ENCODE measurements at places on chromosomes 5 and 9.

- no peak for DNase-seq
Measured at GRCh38 chr9:36898431-36899020, 135.5 kb downstream of the PAX5 start.

DNA sequence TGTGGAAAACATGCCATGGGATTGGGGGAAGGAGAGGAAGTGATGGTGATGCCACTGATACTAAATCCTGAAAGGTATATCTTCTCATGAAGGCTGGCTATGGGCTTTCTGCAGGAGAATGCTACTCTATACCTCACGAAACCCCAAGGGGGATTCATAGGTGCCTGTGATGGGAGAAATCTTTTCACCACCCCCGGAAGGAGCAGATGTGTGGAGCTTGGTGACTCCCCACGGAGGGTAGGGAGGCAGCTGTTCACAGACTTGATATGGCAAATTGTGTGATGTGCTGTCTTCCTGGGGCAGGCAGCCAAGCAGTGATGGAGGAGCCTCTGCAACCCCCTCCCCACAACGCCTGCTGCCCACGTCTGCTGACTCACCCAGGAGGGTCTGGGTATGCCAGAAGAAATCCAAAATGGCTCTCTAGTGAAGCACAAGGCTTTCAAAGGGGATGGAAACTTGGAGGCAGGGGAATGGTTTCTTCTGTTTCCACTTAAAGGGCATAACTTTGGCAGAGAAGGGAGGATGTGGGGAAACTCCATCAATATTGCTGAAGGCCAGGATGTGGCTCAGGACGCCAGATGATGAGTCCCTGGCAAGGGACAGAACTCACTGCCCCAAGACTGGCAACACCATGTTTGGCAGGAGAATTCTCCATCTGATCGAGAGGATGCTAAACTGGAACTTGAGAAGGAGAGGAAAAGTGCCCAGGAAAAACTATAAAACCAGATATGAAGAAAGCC, 188.3 kb downstream of the GABBR2 start:
- no peak for DNase-seq

GRCh38 chr9:116543731-116544400, 143.2 kb upstream of the TRIM32 start:
- DNase-seq: no peak

- DNase-seq: no peak
Measured at GRCh38 chr5:155676967-155677366, 650.0 kb upstream of the SGCD start.

DNA sequence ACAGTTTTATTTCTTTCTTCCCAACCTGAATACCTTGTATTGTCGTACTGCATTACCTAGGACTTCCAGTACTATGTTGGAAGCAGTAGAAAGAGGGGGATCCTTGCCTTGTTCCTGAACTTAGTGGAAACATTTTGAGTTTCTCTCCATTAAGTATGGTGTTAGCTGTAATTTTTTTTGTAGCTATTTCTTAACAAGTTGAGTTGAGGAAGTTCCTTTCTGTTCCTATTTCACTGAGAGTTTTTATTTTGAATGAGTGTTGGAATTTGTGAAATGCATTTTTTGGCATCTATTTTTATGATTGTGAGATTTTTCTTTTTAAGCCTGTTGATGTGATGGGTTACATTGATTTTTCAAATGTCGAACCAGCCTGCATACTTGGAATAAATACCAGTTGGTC, 49.0 kb downstream of the FSD1L start:
- no peak for DNase-seq

DNA sequence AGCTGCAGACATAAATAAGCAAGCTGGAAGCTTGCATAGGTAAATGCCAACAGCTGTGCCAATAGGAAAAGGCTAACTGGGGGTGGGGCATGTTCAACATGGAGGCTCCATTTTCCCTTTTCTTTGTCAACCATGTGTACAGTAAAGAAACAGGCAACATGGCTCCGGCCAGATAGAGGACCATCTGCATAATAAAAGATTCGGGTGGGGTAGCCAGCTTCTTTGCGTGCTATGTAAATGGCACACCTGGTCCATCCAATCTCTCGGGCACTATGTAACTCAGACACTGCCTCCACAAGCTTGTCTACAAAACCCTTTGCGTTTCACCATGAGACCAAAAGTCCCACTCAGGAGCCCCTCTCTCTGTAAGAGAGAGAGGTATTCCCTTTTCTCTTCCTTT, 41.7 kb upstream of the DENND4C start:
- no peak for DNase-seq

- no peak for DNase-seq
Measured at GRCh38 chr9:89491694-89492093, 6.2 kb downstream of the SEMA4D start.

DNA sequence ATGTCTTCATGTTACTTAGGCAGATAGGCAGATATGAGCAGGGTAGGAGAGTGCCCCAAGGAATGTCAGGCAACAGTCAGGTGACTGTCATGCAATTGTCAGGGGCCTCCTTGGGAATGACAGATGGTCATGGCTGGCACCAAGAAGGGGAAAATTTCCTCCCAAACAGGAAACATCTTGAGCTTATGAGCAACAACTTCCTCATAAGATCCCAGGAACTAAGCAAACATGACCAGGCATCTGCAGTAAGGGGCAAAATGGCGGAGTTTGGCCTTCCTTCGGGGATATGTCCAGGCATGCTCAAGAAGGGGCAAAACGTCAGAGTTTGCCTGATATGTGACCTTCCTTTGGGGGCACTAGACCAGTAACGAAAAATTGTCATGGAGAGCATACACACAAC, 591.8 kb downstream of the PDE4D start:
- no peak for DNase-seq

- no peak for DNase-seq
Measured at GRCh38 chr5:62457071-62457470, 44.5 kb downstream of the IPO11 start.

All from T-helper 1 cell (primary cell).